Bronchial smooth muscle cell (primary cell): ENCODE measurements at places on chromosomes 4 and X. TPM values are rescaled to one million over a fixed set of nuclear protein-coding genes. Genes with fewer than 3 reads are reported as not detected.

MAGEB1 gene
- total RNA-seq, result not detected in 2 replicates

TMSB15A gene
- total RNA-seq, result 0.43 and 2.0 TPM in 2 replicates

USO1 gene
- 58.1 and 100 TPM in 2 replicates for total RNA-seq

DCHS2 gene
- total RNA-seq, result 0.09 TPM in 1 of 2 replicates, not detected in the other

CLDN2 gene
- total RNA-seq, result not detected in 2 replicates

CHRDL1 gene
- total RNA-seq, result 0.17 and 3.8 TPM in 2 replicates

GDI1 gene
- 86.7 and 124 TPM in 2 replicates for total RNA-seq

LINC00632 gene
- total RNA-seq, result 2.3 and 2.4 TPM in 2 replicates

NEUROG2 gene
- total RNA-seq, result not detected in 2 replicates

F8A1 gene
- total RNA-seq, result 1.1 and 2.0 TPM in 2 replicates
